ENCODE measurements at places on chromosomes 5 and 9.

GRCh38 chr9:14207352-14207995 lies 106.5 kb downstream of the NFIB start:
- DNase-seq: no peak

GRCh38 chr9:29220596-29221251 lies 1647.4 kb upstream of the C9orf72 start:
- no peak for DNase-seq

GRCh38 chr5:160221082-160221481 lies 8.2 kb upstream of the FABP6 start:
- DNase-seq: no peak

GRCh38 chr9:102237094-102237493 lies 498.6 kb upstream of the GRIN3A start:
- no peak for DNase-seq

GRCh38 chr5:104643320-104643719 lies 1080.7 kb upstream of the NUDT12 start:
- DNase-seq: no peak

- no peak for DNase-seq
Measured at GRCh38 chr5:83927140-83927733, 206.6 kb upstream of the HAPLN1 start.
